Activated naive CD4-positive, alpha-beta T cell treated with anti-CD3 and anti-CD28 coated beads for 36 hours (primary cell): ENCODE measurements at places on chromosomes 7 and 10. TPM values are rescaled to one million over a fixed set of nuclear protein-coding genes. Genes with fewer than 3 reads are reported as not detected.

Gene CNNM1
- 0.81 TPM for total RNA-seq

GRCh38 chr10:129704225-129704624 lies 237.2 kb downstream of the MGMT start:
- peaks cover 9% of the 10 kb centered on the region for H3K4me1 ChIP-seq
- no peak overlapping the region for H3K4me3 ChIP-seq
- no peak overlapping the region for H3K27ac ChIP-seq
- DNase-seq: no peak

DNA sequence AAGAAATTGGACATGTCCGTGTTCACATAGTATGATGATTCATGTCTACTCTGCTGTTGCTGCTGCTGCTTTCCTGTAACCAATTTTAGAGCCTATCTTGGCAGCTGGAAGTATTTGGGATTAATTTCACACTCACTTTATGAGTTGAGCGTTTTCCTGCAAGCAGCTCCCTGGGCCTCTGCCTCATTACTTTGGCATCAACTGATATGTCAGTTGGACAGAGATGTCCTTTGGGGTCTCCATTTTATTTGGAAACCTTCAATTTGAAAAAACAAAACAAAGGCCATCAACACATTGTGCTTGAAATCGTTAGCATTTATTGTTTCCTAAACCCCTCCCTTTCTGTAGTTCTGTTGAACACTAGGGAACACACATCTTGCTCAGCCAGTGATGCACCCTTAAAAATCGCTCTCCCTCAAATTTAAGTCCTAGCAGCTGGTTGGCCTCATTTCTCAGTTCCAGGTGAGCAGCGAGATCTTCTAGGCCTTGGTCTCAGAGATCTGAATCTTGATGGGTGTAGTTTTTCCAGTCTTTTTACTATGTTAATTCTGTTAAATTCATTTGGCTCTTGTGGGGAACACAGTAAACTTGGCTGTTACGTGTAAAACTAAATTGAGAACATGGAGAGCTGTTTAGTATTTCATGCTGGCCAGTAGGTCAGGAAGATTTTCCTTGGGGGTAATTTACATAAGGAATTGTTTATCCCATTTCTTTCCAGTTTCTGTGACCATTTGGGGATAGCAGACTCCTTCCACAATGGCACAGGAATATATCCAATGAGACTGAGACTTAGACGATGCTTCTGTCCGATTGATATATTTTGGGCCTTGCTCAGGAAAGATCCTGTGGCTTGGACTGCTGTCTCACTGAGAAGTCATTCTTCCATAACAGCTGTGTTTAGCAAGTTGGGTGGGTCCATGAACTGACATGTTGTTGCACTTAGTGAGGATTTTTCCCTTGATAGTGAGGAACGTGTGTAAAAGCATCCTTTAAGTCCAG lies 371.6 kb downstream of the BBS9 start:
- DNase-seq: no peak
- no peaks in the 10 kb centered on the region for H3K27me3 ChIP-seq
- peaks cover 2% of the 10 kb centered on the region for H3K36me3 ChIP-seq
- H3K27ac ChIP-seq: no peak overlapping the region
- H3K4me1 ChIP-seq: no peaks in the 10 kb centered on the region

DNA sequence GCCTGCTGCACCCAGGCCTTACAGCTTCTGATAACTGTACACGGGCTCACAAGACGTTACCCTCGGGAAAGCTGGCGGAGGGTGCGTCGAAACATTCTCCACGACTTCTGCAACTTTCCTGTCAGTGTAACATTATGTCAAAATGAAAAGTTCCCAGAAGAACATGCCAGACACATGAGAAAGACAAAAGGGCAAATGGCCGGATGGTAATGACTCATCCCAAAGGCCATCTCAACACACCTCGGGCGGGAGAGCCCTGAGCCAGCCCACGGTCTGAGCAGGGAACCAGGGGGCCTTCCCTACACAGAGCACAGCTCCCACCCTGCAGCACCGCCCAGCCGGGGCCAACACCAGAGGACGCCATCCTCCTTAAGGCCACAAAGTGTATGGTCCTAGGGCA lies 118.7 kb downstream of the MAD1L1 start:
- no peak for DNase-seq
- no peaks in the 10 kb centered on the region for H3K27me3 ChIP-seq
- H3K4me1 ChIP-seq: peaks cover 35% of the 10 kb centered on the region
- H3K4me3 ChIP-seq: no peak overlapping the region

DNA sequence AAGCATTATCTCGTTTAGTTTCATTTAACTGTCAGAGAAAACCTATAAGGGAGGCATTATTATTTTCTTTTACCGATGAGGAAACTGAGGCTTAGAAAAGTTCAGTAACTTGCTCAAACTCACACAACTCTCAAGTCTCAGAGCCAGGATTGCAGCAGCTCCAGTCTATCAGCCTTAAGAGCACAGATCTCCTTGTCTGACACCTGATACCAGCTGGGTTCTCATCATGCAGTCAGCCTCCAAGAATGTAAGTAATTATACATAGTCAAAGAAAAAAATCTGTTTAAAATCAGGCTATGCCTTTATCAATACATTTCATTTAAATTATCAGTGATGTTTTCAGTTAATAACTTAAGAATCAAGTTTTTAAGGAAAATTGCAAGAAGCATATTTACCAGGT lies 236.6 kb upstream of the TCF7L2 start:
- no peaks in the 10 kb centered on the region for H3K4me1 ChIP-seq
- H3K27ac ChIP-seq: no peak overlapping the region
- no peak overlapping the region for H3K4me3 ChIP-seq
- H3K36me3 ChIP-seq: peaks cover 13% of the 10 kb centered on the region

GRCh38 chr10:30804478-30805055 lies 175.0 kb upstream of the LYZL2 start:
- H3K4me1 ChIP-seq: peaks cover 9% of the 10 kb centered on the region
- no peak overlapping the region for H3K27ac ChIP-seq
